ENCODE measurements at places on chromosomes 7 and 10. TPM values are rescaled to one million over a fixed set of nuclear protein-coding genes. Genes with fewer than 3 reads are reported as not detected.

DNA sequence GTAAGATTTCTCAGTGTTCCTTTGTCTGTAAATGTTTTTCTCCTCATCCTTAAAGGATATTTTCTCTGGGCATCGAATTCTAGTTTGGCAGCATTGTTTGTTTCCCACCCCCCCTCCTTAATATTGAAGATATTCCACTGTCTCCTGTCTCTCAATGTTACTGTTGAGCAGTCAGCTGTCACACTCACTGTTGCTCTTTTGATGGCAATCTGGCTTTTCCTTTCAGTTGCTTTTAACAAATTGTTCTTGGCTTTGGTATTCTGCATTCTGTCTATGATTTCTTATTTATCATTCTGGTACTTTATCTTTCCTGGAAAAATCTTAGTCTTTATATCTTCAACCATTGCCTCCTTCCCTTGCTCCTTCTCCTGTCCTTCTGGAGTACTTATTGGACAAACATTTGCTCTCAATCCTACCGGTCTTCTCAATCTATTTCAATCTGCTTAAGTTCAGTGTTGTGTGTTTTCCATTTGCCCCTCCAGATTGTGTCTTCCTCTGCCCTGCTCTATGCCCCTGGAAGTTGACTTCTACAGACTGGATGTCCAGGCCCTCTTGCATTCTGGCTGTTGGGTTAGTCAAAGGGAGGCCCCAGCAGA lies 9.3 kb upstream of the GTPBP4 start:
- no peak overlapping the region for H3K4me3 ChIP-seq
- no peak for DNase-seq
- peaks cover 14% of the 10 kb centered on the region for H3K36me3 ChIP-seq

The ADCY1 gene
- not detected for polyA plus RNA-seq

The MRLN gene
- not detected for polyA plus RNA-seq

The CALML5 gene
- polyA plus RNA-seq = not detected

DNA sequence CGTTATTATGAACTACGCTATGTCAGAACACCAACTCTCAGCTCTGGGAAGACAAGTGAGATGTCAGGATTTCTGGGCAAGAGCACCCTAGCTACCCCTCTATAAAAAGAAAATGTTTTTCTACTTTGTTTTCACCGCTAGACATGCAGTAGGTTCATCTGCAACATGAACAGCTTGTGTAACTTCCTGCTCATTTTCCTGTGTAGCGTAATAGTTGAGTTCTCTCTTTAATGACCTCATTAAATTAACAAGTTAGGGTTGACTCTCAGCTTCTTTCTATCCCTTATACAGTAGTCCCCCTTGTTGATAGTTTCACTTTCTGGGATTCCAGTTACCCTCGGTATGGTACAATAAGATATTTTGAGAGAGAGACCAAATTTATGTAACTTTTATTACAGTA lies 329.4 kb upstream of the ZNF32 start:
- no peak for DNase-seq
- no peak overlapping the region for H3K4me3 ChIP-seq
- H3K27ac ChIP-seq = no peak overlapping the region

The CALML3 gene
- not detected for polyA plus RNA-seq

DNA sequence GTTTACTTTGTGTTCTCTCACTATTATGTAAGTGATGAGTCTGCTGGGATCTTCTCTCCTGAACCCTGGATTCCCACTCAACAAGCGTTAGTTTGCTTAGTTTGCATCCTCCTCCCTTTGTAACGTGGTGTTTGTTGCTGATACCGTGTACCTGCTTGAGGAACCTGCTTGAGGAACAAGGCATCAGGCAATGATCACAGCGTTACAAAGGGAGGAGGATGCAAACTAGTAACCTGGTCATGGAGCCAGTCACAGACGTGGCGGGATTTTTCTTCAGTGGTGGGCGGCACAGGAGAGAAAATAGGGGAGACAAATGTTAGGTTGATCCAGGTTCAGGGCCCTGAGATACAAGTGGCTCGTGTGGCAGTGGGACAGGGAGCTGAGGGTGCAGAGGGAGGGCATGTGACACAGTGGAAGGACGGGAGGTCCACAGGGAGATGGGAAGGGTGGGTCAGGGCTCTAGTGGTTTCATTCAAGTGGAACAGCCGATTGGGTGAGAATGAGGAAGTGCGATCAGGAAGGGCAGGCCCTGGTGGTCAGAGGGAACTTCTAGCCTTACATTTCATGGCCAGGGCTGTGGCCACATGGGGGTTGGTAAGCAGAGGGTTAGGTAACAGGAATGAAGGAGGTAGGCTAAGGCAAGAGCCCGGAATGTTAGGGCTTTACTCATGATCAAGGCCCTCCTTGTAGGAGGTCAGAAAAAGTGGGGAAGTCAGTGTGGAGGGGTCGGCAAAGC lies 38.0 kb downstream of the SNX10 start:
- H3K27ac ChIP-seq = no peak overlapping the region
- peaks cover 8% of the 10 kb centered on the region for H3K36me3 ChIP-seq
- no peaks in the 10 kb centered on the region for H3K27me3 ChIP-seq
- DNase-seq = no peak
- H3K4me1 ChIP-seq = peaks cover 65% of the 10 kb centered on the region
- no peak overlapping the region for H3K4me3 ChIP-seq

All from immature natural killer cell (primary cell).